NCI-H1092 (cell line): ENCODE measurements at places on chromosomes 4 and X.
A peak's percentile ranks its signal among the peaks of the same experiment; 100 is the strongest.

DNA sequence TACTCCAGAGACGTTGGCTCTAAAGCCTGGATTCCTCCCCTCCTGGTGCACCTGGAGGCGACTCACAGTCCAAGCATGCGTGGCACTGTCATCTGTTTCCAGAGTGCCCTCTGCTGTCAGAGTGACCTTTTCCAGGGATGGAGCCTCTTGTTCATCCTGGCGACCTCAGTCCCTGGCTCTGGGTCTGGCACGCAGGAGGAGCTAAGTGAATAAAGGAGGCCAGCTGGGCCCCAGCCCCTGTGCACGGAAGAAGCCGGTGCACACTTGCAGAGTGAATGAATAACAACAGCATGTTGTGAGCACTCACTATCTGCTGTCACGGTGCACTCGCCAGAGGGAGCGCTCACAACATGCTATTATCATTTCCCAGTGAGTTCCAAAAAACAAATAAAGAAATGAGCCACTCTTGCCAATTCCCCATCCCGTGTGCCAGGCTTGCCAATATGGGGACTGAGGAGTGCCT lies 27.8 kb upstream of the PSAPL1 start:
- peak; percentile 67 for DNase-seq

DNA sequence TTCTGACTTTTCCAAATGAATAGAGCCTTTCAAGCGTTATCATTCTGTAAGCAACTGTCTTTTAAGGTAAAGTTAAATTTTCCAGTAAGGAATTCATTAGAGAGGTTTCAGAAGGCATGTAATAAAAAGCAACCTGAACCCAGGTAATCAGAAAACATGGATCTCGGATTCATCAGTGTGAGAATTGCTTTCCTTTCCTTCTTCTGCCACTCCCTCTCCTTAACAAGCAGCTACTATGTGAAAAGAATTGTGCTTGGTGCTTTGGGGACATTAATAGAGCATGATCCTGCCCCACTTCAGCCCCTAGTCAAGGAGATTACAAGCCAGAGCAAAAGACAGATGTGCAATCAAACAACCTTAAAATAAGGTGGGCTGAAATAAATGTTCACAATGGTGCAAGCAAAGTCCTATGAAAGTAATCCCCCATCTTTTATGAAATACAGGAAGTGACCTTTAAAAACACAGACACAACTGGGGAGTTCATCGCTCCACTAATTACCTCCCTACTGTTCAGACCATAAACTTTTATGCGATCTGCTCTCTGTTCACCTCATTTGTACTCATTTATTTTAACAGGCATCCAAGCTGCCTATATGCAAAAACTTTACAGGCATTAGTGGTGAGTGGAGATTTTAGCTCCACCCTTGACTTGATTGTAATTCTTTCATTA lies 122.9 kb upstream of the RASGEF1B start:
- DNase-seq: no peak

GRCh38 chr4:36214735-36215485 lies 29.4 kb downstream of the ARAP2 start:
- DNase-seq: no peak

- DNase-seq: no peak
Observed at GRCh38 chr4:159296061-159296460, 193.2 kb downstream of the RAPGEF2 start.

DNA sequence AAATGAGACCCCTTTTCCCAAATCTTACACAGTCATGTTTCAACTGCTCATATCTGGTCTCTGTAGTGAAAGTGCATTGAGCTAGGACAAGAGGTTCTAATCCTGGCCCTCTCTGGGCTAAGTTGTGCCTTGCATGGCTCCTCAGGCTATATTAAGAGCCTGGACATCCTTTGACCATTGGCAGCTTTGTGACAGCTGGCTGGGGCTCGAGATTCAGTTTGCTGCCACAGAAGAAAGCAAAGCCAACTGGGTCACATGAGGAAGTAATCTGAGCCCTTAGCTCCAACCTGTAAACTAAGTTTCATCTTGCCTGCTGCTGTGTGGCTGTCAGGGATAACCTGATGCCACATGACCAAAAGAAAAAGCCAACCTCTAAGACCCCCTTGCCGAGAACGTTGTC lies 51.8 kb upstream of the JADE1 start:
- no peak for DNase-seq

- DNase-seq: no peak
Observed at GRCh38 chr4:142358656-142359055, 487.4 kb downstream of the INPP4B start.

DNA sequence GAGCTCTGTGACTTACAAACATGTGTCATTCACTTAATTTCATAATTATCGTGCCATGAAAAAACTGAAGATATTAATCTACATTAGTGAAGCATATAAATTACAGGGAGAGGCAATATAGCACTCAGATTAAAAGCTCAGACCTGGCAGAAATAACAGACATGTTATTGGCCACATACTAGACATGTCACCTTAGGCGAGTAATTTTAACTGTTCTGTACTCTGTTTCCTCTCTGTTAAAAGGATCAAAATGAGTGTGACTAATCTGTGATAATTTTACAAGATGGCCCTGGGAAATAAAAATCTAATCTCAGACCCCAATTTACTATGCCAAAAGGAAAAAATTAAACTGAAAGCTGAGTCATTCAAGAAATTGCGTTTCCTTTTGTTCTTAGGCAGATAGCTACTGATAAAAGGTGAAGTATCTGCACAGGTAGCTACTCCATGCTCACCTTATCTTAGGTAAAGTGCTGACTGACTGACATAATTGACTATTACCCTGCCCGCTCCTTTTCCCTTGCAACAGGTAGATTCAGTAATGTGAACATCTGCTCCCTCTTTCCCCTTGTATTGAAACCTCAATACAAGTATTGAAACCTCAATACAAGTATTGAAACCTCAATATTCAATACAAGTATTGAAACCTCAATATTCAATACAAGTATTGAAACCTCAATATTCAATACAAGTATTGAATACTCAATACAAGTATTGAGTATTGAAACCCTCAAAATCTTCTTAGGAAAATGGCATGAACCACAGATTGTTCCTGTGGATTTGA lies 33.2 kb downstream of the RELL1 start:
- no peak for DNase-seq

DNA sequence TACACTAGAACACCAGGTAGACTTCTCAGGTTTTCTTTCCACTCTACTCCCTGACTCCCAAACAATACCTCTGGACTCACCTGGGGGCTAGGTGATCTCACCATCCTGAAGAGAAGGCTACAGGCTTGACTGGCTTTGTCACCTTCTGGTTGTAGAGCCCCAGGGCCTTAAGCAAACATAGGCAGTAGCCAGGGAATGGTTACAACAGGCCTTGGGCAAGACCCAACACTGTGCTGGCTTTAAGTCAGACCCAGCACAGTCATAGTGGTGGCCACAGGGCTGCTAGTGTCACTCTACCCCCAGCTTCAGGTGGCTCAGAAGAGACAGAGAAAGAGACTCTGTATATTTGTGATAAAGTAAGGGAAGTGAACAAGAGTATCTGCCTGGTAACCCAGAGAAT lies 118.1 kb upstream of the EMCN start:
- DNase-seq: no peak

DNA sequence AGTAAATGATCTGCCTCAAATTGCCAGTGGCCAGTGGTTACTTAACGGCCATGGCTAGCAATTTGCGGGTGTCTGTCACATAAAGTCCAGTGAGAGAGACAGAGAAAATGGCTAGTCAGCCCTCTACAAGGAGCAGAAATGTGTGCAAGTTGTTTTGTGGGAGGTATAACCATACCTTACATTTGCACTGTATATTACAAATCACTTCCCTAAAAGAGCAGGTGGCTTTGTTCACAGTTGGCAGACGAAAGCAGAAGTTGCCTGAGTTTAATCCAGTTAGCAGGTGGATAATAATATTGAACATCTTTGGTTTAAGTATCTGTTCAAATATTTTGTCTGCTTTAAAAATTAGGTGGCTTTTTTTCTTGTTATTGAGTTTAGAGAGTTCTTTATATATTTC lies 15.6 kb downstream of the SRPX start:
- DNase-seq: no peak

GRCh38 chr4:114208574-114209151 lies 229.2 kb upstream of the ARSJ start:
- no peak for DNase-seq

DNA sequence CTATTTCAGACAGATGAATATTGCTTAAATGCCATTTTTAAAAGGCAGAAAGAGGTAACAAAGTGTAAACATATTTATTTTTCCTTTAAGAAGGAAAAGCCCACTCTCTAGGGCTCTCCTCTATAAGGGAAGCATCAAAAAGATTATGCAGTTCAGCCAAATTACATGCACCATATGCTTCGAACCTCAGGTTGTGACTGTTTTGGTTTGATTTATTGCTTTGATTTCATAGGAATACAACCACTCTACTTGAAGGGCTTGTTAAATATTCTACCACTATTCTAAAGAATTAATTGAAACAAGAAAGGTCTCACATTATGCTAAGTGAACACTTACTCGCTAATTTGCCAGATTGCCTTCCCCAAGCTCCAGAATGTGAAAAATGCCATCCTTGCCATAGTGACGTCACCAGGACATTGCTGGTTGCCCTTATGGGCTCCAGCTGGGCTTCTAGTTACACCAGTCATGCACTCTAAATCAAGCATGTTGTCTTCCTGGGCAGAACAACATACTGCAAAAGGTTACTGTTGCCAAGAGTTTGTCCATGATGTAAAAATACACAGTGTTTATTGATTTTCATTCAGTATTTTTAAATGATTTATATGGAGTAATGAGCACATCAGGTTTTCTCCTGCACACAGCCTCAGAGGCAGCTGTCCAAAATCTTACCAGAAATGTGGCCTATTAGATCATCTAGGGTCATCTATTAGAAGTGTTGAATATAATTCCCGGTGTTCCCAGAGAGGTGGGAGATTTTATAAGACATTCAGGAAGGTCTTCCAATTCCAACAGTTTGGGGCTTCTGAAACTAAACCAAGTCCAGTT lies 164.4 kb upstream of the RAPGEF2 start:
- DNase-seq: no peak

DNA sequence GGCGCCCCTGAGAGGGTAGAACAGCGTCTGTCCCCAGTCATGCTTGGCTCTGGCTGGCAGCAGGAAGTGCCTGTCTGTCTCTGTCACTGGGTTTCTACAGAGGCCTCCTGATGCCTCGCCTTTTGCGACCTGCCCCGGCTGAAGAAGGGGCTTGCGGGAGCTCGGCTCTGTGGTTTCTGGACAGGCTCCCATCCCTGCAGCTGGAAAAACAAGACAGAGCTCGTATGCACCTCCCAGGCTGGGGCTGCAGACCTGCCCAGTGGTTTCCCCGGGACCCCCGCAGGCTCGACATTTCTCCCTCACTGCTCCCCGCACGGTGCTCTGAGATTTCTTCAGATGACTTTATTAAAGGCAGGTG lies 57.0 kb upstream of the SORCS2 start:
- DNase-seq: no peak

- no peak for DNase-seq
Observed at GRCh38 chrX:95907081-95907480, 777.6 kb upstream of the DIAPH2 start.

GRCh38 chrX:24396236-24396930 lies 35.9 kb downstream of the SUPT20HL1 start:
- peak; percentile 67 for DNase-seq

GRCh38 chr4:73603271-73603710 lies 16.9 kb downstream of the RASSF6 start:
- no peak for DNase-seq

- no peak for DNase-seq
Observed at GRCh38 chr4:1683261-1683735, 815 bp downstream of the FAM53A start.

- DNase-seq: no peak
Observed at GRCh38 chr4:104424989-104425388, 69.7 kb downstream of the CXXC4 start.

GRCh38 chr4:123158576-123158975 lies 236.2 kb upstream of the NUDT6 start:
- no peak for DNase-seq

- DNase-seq: no peak
Observed at GRCh38 chr4:172232966-172233365, 419.8 kb downstream of the GALNTL6 start.

DNA sequence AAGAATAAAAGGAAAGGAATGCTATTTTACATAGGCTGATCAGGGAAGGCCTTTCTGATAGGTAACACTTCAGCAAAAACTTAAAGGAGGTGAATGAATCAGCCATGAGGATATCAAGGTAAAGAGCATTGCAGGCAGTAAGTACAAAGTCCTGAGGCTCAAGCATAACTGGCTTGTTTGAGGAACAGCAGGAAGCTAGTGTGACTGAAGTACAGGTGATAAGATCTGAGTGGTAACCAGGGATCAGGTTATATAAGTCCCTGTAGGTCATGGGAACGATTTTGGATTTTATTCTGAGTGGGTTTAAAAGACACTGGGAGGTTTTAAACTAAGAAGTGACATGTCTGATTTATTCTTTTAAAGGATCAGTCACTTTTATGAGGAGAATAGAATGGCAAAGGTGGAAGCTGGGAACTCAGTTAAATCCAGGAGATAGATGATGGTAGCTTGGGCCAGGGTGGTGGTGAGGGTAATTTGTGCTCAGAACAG lies 47.1 kb upstream of the THOC2 start:
- no peak for DNase-seq
